Cardiac muscle cell (in vitro differentiated cells and primary cell): ENCODE measurements at places on chromosomes 12 and 14. TPM values are rescaled to one million over a fixed set of nuclear protein-coding genes. Genes with fewer than 3 reads are reported as not detected.

SERPINA5 gene
- 0.56 TPM in 1 of 2 replicates, not detected in the other for polyA plus RNA-seq

AQP5 gene
- 0.56 and 0.74 TPM in 2 replicates for polyA plus RNA-seq

NRL gene
- polyA plus RNA-seq = 4.8 and 5.1 TPM in 2 replicates

NCKAP5L gene
- 32.0 and 38.5 TPM in 2 replicates for polyA plus RNA-seq

R3HDM2 gene
- polyA plus RNA-seq = 23.3 and 41.8 TPM in 2 replicates

CCNT1 gene
- 6.3 and 9.9 TPM in 2 replicates for polyA plus RNA-seq

ERBB3 gene
- polyA plus RNA-seq = 10.5 and 21.0 TPM in 2 replicates

SFSWAP gene
- polyA plus RNA-seq = 24.1 and 29.9 TPM in 2 replicates

DENND5B gene
- polyA plus RNA-seq = 40.4 and 71.6 TPM in 2 replicates

PZP gene
- polyA plus RNA-seq = 0.33 and 0.62 TPM in 2 replicates

TSPAN9 gene
- 13.3 and 17.9 TPM in 2 replicates for polyA plus RNA-seq

KLRD1 gene
- polyA plus RNA-seq = 0.10 and 0.19 TPM in 2 replicates

SERPINA6 gene
- 0.11 TPM in 1 of 2 replicates, not detected in the other for polyA plus RNA-seq

TOMM20L gene
- polyA plus RNA-seq = not detected in 2 replicates

PRIMA1 gene
- polyA plus RNA-seq = 0.53 and 2.1 TPM in 2 replicates

ASCL1 gene
- not detected in 2 replicates for polyA plus RNA-seq

AQP6 gene
- 0.26 and 0.42 TPM in 2 replicates for polyA plus RNA-seq

RIN3 gene
- polyA plus RNA-seq = 3.5 and 5.5 TPM in 2 replicates

PLD4 gene
- polyA plus RNA-seq = 0.07 and 1.7 TPM in 2 replicates

RTL1 gene
- polyA plus RNA-seq = 0.02 TPM in 1 of 2 replicates, not detected in the other

OR4N5 gene
- not detected in 2 replicates for polyA plus RNA-seq

HCAR1 gene
- not detected in 2 replicates for polyA plus RNA-seq

PROX2 gene
- polyA plus RNA-seq = 0.06 and 0.75 TPM in 2 replicates

GPR68 gene
- polyA plus RNA-seq = 0.22 and 2.1 TPM in 2 replicates

FOXN4 gene
- polyA plus RNA-seq = 0.15 and 0.84 TPM in 2 replicates

SPTB gene
- 6.4 and 9.9 TPM in 2 replicates for polyA plus RNA-seq

FAM181A gene
- polyA plus RNA-seq = 0.16 TPM in 1 of 2 replicates, not detected in the other

CLEC4D gene
- polyA plus RNA-seq = not detected in 2 replicates

CLMN gene
- 0.98 and 2.3 TPM in 2 replicates for polyA plus RNA-seq

PAPLN gene
- 1.7 and 2.9 TPM in 2 replicates for polyA plus RNA-seq

GRIP1 gene
- polyA plus RNA-seq = 2.6 and 10.2 TPM in 2 replicates

C12orf54 gene
- polyA plus RNA-seq = not detected in 2 replicates

MGP gene
- 1.1 TPM in 1 of 2 replicates, not detected in the other for polyA plus RNA-seq

RNU4-1 gene
- polyA plus RNA-seq = not detected in 2 replicates

LUM gene
- 3.5 and 12.7 TPM in 2 replicates for polyA plus RNA-seq

GPD1 gene
- polyA plus RNA-seq = 2.5 and 4.3 TPM in 2 replicates

PTGER2 gene
- polyA plus RNA-seq = not detected in 2 replicates
